Activated CD4-positive, alpha-beta memory T cell treated with anti-CD3 and anti-CD28 coated beads, Interleukin-2, amount 10 ng/mL, durations not matched to agents 7 days and 5 days (primary cell): ENCODE measurements at places on chromosomes 5 and 9.

- no peak for DNase-seq
These were observed 392.2 kb downstream of the CDK5RAP2 start for GRCh38 chr9:120187758-120188157.

DNA sequence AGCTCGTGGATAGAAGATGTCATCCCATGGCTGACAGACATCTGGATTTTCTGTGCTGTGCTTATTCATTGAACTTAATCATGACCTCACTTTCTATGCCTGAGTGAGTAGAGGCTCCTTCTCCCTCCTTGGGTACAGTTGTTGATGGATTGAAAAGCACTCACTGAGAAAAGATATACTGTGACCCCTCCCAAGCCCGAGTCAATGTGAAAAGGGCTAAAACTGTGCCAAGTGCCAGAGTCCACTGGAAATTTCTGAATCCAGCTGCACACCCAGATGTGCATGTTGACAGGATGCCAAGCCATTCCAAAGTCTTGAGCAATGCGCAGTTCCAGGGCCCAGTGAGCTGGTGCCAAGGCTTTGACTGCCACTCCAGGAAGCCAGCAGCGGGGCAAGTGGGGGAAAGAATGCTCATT lies 473.0 kb downstream of the NTRK2 start:
- no peak for DNase-seq

GRCh38 chr9:129806061-129806460 lies 3.1 kb downstream of the TOR1B start:
- no peak for DNase-seq

DNA sequence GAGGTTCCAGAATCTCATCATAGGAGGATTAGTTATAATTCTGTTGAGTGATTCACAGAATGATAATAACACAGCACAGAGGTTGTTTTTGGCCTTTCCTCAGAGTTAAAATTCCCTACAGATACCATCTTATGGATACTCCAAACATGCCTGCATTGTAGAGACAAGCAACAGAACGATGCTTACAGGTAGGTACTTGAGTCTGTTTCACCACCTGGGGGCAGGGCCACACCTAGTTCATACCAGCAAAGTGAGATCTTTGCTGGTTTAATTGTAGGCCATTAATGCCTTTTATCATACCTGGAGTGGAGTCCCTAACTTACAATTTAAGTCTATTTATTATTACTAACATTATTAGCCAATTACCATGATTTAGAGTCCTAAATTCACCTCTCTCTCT lies 416.5 kb upstream of the TLE4 start:
- DNase-seq, result no peak

- no peak for DNase-seq
These were observed 196.4 kb upstream of the MSX2 start for GRCh38 chr5:174527916-174528540.
